Right hindlimb (tissue), 1 donor: ENCODE measurements at places on chromosomes 12 and 14.
A peak's percentile ranks its signal among the peaks of the same experiment; 100 is the strongest.

DNA sequence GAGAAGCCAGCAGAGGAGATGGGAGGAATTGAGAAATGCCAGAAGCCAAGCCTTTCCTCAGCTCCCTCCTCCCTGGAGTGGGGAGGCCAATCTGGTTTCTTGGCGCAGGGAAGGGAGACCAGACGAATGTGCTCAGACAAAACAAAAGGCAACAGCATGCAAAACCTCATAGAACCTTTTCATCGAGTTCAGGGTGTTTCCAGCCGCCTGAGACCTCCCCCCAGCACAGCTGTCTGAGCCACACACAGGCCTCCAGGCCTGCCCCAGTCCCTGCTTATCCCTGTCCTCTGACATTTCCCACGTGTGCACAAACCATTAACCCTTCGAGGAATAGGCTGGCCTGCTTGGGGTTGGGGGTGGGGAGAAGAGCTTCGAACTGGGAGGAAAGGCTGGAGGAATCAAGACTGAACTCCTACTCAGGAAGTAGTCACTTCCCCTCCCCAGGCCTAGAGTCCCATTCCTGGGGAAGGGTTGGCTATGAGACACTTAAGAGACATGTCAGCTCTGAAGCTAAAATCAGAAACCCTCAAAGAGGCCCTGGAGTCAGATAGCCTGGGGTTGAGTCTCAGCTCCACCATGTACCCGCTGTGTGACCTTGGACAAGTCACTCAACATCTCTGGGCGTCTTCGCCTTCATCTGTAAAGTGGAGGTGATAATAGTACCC is 10.7 kb downstream of the TBX3 start:
- DNase-seq: peak; percentile 73

DNA sequence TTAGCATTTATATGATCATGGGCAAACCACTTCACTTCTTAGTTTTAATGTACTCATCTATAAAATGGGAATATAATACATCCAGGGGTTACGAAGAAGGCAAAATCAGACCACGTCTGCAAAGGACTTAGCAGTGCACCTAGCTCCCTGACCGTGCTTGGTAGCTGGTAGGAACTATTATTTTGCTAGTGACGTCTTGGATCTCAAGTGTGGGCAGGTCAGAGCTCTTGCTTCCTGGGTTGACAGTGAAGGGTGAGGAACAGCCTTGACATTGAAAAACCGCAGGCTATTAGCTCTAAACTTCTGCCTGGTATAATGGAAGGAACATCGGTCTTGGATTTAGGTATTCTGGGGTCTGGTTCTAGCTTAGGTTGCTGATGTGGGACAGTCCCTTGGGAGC is 89.3 kb upstream of the MED13L start:
- DNase-seq: no peak

DNA sequence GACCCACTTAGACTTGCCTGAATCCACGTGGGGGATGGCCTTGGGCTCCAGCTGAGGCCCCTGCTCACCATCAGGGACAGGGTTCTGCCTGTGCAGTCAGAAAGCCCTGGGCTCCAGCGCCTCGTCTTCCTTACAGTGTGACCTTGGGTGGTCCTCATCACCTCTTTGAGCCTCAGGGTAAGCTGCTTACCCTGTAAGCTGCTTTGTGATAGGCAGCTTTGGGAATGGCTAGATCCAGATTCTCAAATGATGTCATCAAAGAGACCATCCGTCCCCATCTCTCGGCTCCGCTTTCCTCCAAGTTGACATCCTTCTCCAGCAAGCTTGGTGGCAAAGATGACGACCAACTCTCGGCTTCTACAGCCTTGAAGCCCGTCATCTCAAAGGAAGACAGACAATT is 127.0 kb downstream of the ADCK1 start:
- no peak for DNase-seq

DNA sequence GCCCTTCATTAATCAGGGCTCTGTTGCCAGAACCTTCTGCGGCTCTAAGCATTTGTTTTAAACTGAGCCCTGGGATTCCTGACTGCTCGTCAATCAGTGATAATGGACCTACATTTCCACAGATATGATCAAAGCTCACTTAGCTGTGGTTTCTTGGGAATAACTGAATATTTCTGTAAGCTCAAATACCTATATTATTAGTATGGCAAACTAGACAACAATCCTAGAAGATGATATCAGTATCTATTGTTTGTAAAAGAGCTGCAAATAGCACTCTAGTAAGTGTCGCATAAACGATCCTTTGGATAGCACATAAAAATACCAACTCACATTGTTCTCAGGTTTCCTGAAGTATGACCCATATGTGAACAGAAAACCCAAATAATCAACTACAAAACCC is 150.4 kb downstream of the PPM1H start:
- no peak for DNase-seq

DNA sequence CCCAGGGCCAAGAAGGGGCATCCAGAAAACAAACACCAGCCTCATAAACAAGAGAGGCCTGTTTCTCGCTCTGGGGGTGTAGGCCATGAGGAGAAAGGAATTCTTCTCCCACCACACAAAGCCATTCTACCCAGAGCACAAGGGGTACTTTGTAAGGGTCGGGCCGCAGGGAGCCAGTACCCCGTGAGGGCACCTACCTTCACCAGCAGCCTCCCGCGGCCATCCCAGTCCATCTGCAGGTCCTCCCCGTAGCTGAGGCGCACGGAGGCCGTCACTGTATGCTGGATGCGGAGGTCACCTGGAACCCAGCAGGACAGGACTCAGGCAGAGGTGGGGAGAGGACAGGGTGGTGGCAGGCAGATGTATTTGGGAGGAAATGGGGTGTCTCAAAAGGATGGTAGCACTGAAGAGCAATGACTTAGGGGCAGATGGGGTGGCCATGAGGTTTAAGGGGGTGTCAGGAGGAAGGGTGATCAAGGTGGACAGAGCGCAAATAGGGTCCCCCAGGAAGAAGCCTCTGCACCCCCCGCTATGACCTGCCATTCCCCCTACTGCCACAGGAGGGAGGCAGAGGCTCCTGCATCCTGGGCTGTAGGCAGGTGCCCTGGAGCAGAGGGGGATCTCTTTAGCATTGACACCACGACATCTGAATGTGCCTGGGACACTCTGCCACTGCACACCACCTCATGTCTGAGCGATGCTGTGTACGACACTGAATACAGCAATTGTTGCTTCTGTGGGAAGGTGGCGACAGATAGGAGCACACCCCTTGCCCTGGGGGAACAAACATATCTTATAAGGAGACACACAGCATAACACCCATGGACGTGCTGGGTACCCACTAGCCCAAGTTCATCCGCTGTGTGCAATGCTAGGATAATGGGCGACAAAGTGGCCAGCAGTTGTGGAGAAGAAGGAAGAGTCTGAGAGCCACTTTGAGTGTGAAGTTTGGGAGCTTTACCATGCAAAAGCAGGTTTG is 61.4 kb downstream of the VWF start:
- no peak for DNase-seq

GRCh38 chr12:75666126-75666938 is 154.9 kb upstream of the KRR1 start:
- no peak for DNase-seq

- DNase-seq: no peak
Observed at GRCh38 chr12:100267603-100268281, 765 bp downstream of the SCYL2 start.

DNA sequence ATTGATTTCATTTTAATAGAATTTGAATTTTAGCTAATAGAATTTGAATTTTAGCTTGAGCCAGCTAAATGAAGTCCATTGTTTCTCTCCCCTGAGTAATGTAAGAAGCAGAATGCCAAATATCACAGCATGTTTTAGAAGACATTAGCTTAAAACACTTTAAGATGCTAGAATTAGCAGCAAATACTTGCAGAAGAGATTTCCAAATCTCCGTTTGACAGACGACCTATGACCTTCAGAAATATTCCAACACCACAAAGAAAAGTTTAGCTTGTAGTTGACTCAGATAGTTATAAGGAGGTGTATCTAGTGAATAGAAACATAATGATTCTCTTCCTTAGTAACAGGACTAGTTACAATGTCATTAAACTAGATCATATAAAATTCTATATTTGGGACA is 51.7 kb upstream of the MYF6 start:
- DNase-seq: no peak

- no peak for DNase-seq
Observed at GRCh38 chr12:10331642-10332239, 24.1 kb downstream of the KLRD1 start.

- no peak for DNase-seq
Observed at GRCh38 chr12:132558861-132559623, 51.3 kb downstream of the LRCOL1 start.

GRCh38 chr14:104870368-104871144 is 5.5 kb downstream of the CEP170B start:
- peak; percentile 21 for DNase-seq

GRCh38 chr12:57105011-57105753 is 6.0 kb downstream of the STAT6 start:
- DNase-seq: no peak

- DNase-seq: no peak
Observed at GRCh38 chr12:6374786-6375160, 590 bp downstream of the SCNN1A start.

- DNase-seq: no peak
Observed at GRCh38 chr12:72872996-72873395, 600.8 kb downstream of the TRHDE start.

DNA sequence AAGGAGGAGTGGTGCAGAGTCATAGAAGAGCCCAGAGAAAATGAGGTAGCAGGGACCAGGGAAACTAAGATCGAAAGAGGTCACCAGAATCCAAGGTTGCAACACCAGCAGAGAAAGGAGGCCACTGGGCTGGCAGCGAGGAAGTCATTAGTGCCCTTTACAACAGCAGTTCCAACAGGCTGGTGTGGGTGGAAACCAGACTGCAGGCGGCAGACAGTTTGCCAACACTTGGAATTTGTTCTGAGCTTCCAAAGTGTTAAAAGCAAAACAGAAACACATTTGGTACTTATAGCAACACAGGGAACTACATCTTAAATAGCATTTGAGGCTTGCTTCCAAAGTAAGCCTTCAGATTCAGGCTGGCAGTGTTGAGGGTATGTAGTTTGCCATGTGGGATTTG is 95.2 kb upstream of the PWP1 start:
- no peak for DNase-seq
